Substantia nigra (tissue), 51 donors: ENCODE measurements at places on chromosomes 1 and 21.

DNA sequence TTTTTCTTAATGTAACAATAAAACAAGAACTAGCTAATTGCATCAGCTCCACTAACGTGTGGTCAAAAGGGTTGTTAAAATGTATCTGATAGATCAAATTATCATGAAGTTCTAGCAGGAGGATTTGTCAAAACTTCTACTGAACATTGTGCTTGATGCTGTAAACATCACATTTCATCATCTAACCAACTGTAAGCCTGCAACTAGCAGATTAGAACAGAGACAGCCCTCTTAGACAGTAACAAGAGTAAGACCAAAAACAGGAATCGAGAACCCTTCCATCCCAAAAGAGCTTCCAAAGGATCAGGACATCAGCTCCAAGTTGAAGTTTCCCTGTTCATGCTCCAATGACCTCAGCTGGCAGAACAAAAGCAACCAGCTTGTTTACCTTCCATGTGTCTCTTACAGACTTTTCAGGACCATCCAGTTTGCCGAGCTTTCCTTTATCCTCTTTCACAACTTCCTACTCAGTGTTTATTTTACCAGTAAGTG is 44.6 kb downstream of the NIBAN1 start:
- no peak for DNase-seq

GRCh38 chr1:185483664-185484450 is 166.8 kb upstream of the IVNS1ABP start:
- no peak for DNase-seq

DNA sequence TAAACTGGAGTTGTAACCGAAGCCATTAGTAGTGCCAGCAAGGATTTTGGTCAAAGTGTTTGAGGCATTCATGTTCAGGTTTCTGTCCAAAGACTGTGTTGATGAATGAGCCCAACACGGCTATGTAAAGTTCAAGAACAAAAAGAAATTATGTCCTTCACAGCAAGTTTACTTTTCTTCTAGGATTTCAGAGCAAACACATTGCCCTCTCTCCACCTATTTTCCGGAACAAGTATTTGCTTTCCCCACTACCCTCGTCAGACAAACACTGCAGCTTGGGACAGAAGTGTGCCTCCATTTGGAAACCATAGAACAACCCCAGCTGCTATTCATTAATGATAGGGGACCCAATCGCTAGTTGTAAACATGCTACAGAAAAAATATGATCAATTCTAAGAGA is 151.4 kb upstream of the C1orf105 start:
- DNase-seq = no peak

GRCh38 chr1:81512252-81513003 is 288.3 kb upstream of the ADGRL2 start:
- DNase-seq = no peak

- no peak for DNase-seq
Observed at GRCh38 chr1:91546876-91547275, 46.2 kb downstream of the CDC7 start.

- no peak for DNase-seq
Observed at GRCh38 chr1:203673550-203674411, 47.1 kb downstream of the ATP2B4 start.

GRCh38 chr1:179785031-179785431 is 41.9 kb downstream of the FAM163A start:
- DNase-seq = no peak

GRCh38 chr1:209323743-209324142 is 259.8 kb upstream of the CAMK1G start:
- DNase-seq = no peak

DNA sequence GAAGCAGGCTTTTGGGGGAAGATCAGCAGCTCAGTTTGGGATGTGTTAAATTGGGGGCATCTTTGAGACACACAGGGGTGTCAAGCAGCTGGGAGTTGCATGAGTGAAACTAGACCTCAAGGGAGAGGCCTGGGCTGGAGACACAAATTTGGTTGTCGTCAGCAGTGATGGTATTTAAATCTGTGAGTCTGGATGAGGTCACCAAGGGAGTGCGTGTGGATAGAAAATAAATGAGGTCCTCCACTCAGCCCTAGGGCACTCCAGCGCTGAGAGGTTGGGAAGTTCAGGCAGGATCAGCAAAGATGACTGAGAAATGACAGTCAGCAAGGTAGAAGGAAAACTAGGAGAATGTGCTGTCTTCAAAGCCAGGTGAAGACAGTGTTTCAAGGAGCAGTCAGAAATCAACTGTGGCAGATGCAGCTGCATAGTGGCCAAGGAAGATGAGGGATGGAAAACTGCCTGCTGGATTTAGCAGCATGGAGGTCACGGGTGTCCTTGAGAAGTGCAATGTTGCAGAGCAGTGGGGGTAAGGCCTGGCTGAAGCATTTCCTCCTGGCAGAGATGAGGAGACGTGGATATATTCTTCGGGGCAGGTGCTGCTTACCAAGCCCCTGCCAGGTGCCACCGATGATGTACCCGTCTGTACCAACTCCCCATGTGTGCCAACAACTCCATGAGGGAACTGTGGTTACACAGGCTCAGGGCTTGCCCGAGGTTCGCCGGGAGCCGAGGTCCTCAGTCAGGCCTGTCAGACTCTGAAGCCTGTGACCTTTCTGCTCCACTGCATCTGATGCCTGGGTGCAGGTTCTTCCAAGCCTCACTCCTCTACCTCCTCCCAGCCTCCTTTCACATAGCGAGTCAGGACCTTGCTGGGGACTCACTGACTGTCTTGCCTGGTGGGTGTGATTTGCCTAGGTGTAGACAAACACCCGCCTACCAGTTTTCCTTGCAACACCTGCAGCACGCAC is 11.3 kb downstream of the MAP7D1 start:
- no peak for DNase-seq

GRCh38 chr1:23908453-23909341 is 4.5 kb downstream of the CNR2 start:
- no peak for DNase-seq

- DNase-seq = no peak
Observed at GRCh38 chr1:48016515-48016914, 19.3 kb upstream of the TRABD2B start.

DNA sequence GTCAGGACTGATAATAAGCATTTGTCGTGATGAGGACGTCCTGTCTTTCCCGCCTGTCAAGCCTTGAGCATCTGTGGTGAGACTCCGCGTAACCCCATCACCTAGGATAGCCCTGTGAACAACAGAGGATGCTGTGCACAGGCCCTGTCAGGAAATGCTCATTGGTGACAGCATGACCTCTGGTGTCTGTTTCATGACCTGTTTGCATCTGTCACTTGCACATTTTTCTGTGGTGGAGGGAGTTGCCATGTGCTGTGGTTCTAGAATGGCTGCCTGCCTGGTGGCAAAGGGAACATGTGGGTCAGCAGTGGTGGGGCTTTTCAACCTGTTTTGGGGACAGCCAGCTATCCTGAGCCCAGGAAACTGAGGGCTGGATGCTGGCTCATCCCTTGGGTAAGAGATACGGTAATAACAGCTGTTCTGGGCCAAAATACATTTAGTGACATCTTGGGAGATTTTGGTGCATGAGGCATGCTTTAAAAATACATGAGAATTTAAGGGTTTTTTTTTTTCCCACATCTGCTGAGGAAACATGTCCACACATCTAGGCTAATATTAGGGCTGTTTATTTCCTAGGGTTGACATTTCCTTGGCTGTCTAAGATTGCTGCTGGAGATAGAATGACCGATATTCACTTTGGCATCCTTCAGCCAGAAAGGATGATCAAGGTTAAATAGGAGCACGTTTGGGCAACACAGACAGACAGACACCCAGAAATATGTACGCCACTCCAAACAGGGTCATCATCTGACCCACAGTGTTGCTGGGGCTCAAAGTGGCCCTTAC is 52.9 kb downstream of the KCNC4 start:
- no peak for DNase-seq

- peak; percentile 31 for DNase-seq
Observed at GRCh38 chr1:225881081-225881958, 860 bp downstream of the TMEM63A start.

- DNase-seq = no peak
Observed at GRCh38 chr1:173365341-173365740, 111.8 kb upstream of the PRDX6 start.

GRCh38 chr1:64861611-64862010 is 104.7 kb downstream of the JAK1 start:
- DNase-seq = no peak

- DNase-seq = no peak
Observed at GRCh38 chr1:229857585-229857984, 209.5 kb upstream of the GALNT2 start.

- no peak for DNase-seq
Observed at GRCh38 chr1:18953731-18954231, 2.7 kb downstream of the IFFO2 start.

- DNase-seq = no peak
Observed at GRCh38 chr1:182331387-182331786, 60.2 kb downstream of the GLUL start.

- no peak for DNase-seq
Observed at GRCh38 chr1:53462193-53462592, 3.0 kb downstream of the DMRTB1 start.

DNA sequence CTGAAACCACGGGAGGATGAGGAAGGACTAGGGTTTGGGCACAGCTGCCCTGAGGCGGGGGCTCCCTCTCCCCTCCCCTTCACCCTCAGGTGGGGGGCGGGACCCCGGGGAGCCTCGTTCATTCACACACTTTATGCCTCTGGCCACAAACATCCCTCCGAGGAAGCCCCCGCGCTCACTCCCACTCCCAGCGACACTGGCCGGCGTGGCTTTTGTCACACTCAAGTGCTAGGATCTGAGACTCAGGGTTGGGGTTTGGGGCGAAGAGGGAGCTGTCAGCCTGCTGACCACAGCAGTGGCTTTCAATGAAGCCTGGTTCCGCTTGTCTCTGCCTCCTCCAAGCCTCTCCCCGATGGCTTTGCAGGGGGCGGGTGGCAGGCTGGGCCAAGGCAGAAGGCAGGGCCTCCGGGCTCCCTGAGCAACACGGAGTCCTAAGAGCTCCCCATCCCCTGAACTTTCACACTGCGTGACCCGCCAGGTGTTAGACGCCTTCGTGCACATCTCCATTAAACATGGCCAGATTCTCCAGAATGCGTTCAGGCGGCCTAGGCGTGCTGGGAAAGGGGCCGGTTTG is 178.1 kb downstream of the NPHP4 start:
- no peak for DNase-seq

GRCh38 chr1:84122780-84123382 is 21.2 kb upstream of the PRKACB start:
- peak; percentile 51 for DNase-seq

GRCh38 chr1:82343381-82343780 is 542.6 kb downstream of the ADGRL2 start:
- DNase-seq = no peak

DNA sequence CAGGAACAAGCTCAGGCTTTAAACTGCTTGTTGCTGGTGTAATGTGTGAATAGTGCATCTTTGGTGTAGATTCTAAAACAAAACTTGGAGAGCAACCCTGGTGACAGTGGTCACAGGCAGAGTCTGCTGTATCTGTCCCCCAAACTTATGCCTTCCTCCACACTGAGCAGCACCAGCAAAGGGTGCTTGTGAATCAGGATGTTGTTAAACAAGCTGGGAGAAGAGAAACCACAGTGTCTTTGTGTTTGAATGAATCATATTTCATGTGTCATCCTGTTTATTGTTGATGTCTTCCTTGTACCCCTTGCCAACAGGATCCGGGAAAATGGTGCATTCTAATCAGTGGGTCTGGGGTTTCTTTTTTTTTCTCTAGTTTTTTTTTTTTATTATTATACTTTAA is 91.9 kb upstream of the COG2 start:
- DNase-seq = no peak

DNA sequence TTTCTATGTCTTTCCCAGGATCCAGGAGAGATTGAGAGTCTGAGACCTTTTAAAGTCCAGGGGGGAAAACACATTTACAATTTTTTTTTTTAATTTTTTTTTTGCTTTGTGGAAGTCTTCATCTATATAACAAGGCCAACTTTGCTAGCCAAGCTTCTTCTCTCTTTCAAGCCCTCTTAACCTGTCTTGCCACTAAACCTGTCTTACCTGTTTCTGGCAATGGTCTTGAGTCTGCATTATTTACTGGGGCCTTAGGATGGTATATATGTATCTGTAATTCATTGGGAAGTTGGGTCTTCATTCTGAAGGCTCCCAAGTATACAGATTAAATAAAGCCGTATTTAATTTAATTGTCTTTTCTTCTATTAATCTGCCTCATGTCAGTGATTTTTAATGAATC is 750.9 kb upstream of the B3GALT2 start:
- DNase-seq = no peak

DNA sequence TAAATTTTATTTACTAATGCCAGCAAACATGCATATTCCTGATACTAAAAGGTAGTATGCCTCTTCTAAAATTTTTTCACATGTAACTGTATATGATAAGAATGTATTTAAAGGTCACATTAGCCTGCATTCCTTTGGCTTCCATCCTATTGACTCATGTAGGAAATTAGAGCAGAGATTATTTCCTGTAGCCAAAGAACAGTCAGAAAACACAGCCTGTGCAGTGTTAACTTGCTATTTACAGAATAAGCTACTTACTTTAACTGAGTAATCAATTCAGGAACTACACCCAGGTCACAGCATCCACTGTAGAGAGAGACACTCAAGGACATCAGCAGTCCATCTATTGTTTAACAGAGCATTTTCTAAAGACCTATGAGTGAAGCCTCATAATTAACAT is 154.5 kb upstream of the ADGRL4 start:
- no peak for DNase-seq

GRCh38 chr1:65267683-65268082 is 41.7 kb upstream of the DNAJC6 start:
- DNase-seq = no peak

DNA sequence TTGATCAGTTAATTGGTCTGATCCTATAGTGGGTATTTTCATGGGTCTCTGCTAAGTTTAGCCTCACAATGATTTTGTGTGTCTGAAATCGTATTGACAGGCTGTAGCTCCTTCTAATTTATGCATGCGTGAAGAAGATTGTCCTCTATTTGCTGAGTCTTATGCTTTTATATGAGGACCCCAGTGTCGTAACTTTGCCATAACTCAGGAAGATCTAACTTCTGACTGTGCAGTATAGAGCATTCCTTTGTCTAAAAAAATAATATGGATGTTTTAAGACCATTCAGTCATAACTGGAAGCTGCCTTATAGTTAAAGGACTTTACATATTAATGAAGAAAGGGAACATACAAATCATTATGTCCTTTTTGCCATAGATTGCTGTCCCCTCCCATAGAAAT is 73.3 kb downstream of the CAMTA1 start:
- DNase-seq = no peak

- DNase-seq = no peak
Observed at GRCh38 chr1:88509379-88509778, 174.7 kb upstream of the PKN2 start.

DNA sequence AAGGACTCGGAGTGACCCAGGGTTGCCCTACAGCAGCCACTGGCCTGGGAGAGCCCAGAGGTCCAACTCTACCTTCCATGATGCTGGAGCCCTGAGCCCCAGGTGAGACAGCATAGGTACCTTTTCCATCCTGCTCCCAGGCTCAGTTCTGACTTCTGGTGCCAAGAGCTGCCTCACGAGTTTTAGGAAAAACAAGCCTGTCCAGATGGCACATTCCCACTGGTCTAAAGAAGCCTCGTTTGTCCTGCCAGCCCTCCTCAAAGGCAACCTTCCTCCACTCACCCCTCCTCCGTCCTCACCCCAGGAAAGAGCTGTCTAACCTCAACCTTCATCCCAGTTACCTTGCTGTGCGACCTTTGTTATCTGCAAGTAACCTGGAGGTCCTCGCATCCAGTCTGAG is 53.5 kb upstream of the PRELP start:
- DNase-seq = no peak

- no peak for DNase-seq
Observed at GRCh38 chr1:147628441-147628840, 41.9 kb downstream of the ACP6 start.
